CD4-positive, alpha-beta T cell treated with Interleukin-4 for 1 hour (primary cell): ENCODE measurements at places on chromosomes 6 and 20.

DNA sequence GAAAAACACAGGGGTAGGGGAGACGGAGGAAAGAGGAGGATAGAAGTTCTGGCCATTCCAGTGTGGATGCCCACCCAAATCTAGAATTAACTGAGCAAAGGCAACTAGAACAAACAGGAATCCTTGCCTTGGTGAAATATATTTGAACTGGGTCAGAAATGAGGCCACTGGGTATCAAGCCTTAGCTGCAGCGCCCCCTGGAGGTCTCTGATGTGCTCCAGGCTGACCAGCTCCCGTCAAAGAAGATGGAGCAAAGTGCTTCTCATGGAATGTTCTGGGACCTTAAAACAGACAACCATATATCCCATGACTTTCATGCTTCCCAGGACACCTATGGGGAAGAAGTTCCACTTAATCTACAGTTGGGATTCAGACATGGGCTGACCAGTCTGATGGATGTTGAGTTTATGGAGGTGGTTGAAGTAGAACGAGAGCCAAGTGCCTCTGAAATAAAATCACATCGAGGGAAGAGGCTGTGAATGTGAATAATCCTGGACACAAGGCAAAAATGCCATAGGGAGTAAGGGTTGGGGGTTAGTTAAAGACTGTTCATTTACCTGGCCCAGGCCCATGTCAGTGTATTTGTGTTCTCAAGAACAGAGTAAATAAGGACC is 50.4 kb downstream of the HLA-DPB1 start:
- DNase-seq, result peak; percentile 62

DNA sequence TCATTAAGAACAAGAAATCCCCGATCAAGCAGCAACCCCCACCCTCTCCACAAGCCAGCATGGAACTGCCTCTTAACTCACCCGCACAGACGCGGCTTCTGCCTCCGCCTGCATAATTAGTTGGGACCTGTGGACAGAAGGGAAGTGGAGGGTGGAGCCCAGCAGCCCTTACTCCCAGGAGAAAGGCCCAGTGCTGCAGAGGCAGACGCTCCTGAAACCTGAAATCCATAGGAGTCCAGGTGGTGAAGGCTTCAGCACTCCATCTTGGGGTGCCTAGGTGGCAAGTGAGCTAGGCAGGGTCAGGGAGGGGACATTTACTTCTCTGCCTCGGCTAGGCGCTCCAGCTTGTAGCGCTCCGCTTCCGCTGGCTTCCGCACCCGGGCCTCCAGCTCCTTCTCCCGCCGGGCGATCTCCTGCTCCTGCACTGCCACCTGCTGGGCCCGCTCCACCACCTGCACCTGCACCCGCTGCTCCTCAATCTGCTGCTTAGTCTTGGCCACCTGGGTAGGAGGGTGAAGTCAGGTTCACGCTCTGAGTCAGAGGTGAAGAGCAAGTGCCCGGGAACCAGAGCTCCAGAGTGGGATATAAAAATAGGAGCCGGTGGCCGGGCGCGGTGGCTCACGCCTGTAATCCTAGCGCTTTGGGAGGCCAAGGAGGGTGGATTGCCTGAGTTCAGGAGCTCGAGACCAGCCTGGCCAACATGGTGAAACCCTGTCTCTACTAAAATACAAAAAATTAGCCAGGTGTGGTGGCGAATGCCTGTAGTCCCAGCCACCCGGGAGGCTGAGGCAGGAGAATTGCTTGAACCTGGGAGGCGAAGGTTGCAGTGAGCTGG is 10.7 kb downstream of the TUBB start:
- peak; percentile 88 for DNase-seq

DNA sequence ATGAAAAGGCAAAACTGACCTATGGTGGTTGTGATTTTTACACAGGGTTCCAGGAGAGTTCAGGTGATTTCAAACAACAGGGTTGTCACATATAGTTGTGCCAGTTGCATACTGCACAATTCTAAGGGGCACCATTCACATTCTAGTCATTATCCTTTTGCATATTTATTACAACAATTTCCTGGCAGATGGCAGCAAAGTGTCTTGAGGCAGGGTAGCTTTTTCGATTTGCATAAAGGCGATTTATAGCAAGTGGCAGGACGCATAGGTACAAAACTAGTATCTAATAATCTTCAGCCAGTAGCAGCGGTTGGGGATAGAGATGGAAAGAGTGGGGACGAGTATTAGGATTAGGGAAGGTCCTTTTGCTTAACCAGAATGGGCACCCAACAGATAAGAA is 46.5 kb upstream of the TRAF3IP2 start:
- DNase-seq, result no peak

DNA sequence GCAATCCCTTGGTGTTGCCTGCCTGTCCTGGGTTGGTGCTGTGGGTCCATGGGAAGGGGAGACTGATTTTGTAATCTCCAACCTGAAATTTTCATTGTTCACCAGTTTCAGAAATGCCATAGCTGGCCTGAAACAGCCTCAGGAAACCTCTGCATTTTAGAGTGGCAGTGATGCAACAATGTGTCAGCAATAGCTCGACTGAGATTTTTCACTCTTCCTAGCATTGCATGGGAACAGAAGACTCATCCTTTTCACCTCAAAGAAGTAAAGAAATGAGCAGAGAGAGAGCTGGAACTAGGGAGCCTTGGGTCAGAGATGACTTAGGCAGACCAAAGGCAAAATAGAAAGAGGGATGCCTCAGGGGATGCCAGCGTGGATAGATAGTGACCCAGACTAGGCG is 23.7 kb upstream of the TMEM14A start:
- DNase-seq, result no peak

DNA sequence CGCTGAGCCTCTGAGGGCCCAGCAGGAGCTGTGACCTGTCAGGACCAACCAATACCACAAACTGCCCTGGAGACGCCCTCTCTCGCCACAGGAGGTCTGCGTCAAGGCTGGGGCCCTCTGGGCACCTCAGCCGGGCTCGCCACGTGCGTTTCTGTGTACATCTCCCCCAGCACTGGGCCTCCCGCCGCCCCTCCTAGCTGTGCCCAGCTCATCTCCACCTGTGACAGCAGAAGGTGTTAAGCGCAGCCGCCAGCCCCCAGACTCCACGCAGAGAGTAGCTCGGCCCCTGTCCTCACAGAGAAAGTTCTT is 91.4 kb downstream of the TAF4 start:
- DNase-seq, result no peak

- no peak for DNase-seq
These were observed 79.0 kb upstream of the POPDC3 start for GRCh38 chr6:105258816-105259215.

DNA sequence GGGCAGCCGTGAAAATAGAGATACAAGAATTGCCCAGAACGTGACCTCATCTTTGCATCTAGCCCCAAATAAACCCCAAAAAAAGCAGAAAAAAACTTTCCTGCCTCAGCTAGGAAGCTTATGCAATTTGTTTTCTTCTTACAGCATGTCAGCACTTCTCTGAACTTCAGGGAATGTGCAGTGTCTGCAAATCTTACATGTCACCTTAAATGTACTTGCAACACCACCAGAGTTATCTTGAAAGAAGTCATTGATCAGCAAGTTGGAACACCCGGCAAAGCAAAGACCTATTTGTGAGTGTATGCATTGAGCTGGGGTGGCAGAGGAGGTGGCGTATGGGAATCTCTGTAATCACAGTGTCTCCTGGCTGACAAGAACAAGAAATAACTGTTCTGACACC is 123.4 kb downstream of the PKHD1 start:
- DNase-seq, result no peak

- no peak for DNase-seq
These were observed 51.9 kb downstream of the DLL1 start for GRCh38 chr6:170238741-170239565.

- DNase-seq, result no peak
These were observed 430.4 kb downstream of the TBC1D32 start for GRCh38 chr6:120903836-120904235.

GRCh38 chr20:11453430-11453829 is 464.3 kb upstream of the BTBD3 start:
- no peak for DNase-seq

- DNase-seq, result no peak
These were observed 745.7 kb downstream of the RFPL4B start for GRCh38 chr6:113092795-113093194.

GRCh38 chr6:138428944-138429598 is 25.0 kb downstream of the HEBP2 start:
- DNase-seq, result peak; percentile 65

DNA sequence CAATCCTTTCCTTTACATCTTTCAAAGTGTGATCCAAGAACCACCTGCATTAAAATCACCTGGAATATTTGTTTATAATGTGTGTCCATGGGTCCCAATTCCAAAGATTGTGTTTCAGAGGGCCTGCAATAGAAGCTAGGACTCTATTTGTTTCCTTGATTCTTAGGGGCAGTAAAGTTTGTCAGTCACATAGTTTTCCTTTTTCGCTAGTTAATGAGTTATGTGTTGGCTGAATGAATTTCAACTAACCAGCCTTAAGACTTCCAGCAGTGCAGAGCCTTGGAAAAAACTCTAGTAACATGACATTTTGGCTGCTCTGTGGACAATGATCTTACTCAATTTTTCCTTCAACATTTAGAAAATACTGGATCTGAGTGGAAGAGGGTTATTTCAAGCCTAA is 11.3 kb downstream of the FAM217A start:
- no peak for DNase-seq

- peak; percentile 5 for DNase-seq
These were observed 260.0 kb downstream of the ERMARD start for GRCh38 chr6:170011204-170012036.

GRCh38 chr6:162026843-162027242 is 700.7 kb downstream of the PRKN start:
- no peak for DNase-seq

DNA sequence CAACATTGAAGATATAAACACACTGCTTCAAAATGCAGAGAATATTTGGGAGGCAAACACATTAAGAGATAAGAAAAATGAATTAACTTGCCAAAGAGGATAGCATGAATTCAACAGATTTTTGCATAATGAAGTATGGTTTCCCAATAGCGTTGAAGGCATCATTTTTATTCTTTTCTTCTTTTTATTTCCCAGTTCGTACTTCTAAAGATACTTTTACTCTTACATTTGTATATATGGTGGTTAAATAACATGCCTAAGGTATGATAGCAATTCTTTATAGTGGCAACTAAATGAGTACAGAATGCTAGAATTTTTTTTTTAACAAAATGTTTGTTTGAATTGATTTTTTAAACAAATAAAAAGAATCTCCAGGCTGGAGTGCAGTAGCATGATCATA is 473.4 kb upstream of the MARCKS start:
- DNase-seq, result no peak

GRCh38 chr6:113762641-113763040 is 94.5 kb upstream of the MARCKS start:
- DNase-seq, result no peak

DNA sequence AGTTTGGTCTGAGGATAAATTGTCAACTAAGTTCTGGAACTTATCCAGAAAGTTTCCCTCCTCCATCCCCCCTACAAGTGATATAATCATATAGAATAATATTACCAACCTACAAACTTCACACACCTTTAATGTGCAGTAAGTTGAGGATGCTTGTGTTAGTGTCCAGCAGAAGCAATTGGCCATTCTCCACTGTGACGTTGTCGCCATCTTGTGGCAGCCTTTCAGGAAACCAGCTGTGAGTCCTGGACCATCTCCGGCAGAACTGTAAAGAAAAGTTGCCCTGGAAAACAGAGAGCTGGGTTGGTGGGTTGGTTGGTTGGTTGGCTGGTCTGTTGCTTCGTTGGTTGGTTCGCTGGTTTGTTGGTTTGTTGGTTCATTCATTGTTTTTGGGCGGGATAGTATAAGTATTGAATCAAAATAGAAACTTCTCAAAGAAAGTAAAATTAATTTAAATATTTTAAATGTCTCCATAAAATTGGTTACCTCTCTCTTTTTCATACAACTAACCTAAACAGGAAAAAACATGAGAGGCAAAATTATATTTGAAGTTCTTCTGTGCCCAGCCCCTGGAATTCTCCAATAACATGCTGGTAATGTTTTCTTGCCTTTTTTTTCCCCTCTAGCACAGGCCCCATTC is 127.5 kb downstream of the PKHD1 start:
- DNase-seq, result peak; percentile 5

- no peak for DNase-seq
These were observed 46.3 kb downstream of the NINL start for GRCh38 chr20:25538838-25539665.

DNA sequence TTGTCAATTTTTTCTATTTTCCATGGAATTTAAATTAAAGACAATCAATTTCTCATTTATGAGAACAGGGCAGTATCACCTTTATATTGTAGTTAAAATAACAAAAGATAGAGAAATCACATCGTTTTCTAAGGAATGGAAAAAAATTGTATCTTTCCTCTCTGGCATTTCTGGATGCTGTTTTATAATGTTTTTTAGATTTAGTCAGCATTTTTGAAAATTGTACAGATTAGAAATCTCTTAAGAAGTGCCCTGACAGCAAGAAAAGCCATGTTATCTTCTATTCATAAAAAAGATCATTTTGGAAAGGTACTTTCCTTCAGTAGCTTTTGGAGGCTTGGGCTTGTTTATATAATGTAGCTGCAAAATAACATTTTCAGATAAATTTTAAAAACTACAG is 116.9 kb downstream of the PLG start:
- DNase-seq, result no peak

- no peak for DNase-seq
These were observed 152.0 kb downstream of the BMP7 start for GRCh38 chr20:57114290-57115005.

- no peak for DNase-seq
These were observed 22.6 kb downstream of the MAS1 start for GRCh38 chr6:159913375-159913774.

DNA sequence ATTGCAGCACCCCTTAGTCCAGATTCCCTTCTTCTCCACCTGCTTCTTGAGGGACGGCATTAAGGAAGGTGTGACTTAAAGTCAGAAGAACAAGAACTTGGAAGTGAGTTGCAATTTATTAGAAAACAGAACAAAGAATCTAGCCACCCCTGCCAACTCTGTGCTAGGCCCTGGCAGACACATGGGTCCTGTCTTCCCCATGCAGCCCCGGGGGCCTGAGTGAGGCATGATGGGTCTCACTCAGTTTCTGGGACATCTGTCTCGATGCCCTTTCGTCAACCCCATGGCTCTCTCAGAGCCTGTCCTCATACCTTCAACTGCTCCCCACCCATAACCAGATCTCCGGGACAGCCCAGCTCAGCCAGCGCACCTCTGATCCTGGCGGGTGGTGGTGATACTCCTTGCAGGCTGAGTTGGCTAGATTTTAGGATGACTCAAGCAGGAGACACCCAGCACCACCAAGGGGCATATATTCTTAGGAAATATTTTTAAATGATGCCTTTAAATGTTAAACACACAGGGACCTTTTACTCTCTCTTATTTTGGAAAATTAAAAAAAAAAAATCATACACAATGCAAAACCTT is 143.2 kb upstream of the RNF24 start:
- no peak for DNase-seq

DNA sequence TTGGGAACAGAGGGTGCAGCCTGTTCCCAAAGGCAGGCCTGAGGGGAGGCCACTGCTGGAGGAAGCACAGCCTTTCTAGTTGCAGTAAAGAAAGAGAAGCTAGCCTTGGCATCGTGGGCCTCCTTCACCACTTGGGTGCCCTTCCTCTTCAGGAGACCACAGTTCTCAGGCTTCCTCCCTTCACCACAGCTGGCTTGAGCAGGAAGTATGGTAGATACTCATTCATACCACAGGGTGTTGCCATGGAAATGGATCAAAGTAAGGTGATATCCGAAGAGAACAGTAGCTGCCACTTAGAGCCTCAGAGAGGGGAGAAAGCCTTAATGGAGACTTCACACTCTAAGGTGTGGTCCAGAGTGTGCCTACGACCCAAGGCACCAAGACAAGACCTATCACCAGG is 120.4 kb upstream of the RIPOR2 start:
- peak; percentile 91 for DNase-seq

GRCh38 chr6:132866762-132867449 is 52.5 kb downstream of the RPS12 start:
- DNase-seq, result no peak
